ENCODE measurements at places on chromosomes 11 and 22.

- DNase-seq = no peak
These were observed 19.1 kb upstream of the ROBO3 start for GRCh38 chr11:124846070-124846673.

- DNase-seq = no peak
These were observed 33.4 kb downstream of the BCR start for GRCh38 chr22:23213581-23214334.

DNA sequence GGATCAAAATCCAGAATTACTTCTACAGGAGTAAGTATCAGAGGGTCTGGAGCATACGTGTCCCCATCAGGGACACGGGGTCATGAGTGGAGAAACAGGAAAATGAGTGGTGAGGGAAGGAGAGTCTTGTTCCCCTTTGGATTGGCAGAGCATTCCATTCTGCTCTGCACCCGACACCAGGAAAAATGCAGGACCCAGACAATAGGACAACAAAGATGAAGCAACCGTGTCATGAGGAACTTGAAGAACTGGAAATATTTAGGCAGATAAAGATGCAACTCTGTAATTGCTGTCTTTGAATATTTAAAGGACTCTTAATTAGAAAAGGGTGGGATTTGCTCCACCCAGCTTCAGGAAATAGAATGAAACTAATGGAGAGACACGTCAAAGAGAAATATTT is 89.0 kb upstream of the BLID start:
- no peak for DNase-seq

- peak; percentile 16 for DNase-seq
These were observed 60.8 kb upstream of the CCDC179 start for GRCh38 chr11:22920939-22921565.

GRCh38 chr11:128551611-128552335 is 35.6 kb downstream of the ETS1 start:
- DNase-seq = no peak

- DNase-seq = no peak
These were observed 64.6 kb downstream of the RPL27A start for GRCh38 chr11:8747173-8747572.

GRCh38 chr11:61345954-61346843 is 13.2 kb downstream of the TKFC start:
- no peak for DNase-seq

- DNase-seq = no peak
These were observed 19.2 kb upstream of the TMPRSS6 start for GRCh38 chr22:37128555-37129281.

DNA sequence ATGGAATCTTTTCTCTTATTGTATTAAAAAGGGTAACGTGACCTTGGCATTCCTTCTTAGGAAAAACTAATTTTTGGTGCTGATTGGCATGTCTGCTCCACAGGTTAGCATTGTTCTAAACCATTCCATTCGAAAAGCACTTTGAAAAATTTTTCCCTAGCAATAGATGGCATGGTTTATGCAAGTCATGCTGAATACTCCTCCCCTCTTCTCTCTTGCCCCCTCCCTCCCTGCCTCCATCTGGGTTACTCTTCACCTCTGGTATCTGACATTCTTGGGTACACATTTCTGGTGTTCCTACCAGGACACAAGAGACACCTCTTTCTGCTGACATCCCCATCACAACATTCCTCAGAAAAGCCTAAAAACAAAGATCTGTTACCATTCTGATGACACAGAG is 1.5 kb upstream of the SLC22A25 start:
- DNase-seq = no peak

DNA sequence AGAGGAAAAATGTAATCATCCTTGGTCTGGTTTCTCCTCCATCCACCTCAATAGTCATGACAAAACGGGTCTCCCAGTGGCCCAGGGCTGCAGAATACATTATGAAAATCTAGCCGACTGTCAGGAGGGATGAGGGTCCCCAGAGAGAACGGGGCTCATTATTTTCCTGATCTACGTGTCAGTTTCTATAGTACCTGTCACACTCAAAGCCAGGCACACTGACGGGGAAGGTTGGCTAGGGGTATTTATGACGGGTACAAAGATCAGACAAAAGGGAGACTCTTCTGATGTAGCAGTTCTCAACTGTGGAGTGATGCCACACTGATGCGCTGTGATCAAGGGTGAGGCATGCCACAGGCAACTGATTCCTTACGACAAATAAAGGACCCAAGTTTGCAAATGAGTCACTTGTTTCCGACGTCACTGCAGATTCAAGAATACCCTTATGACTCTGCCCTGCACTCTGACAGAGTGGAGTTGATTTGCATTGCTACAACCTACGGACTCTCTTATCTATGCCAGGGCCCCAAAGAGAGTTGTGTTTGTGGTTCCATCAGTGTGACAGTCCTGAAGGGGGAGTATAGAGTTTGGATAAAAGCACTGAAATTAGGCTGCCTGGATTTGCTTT is 188.2 kb upstream of the TBCEL start:
- no peak for DNase-seq

GRCh38 chr11:96172604-96173003 is 170.4 kb downstream of the MAML2 start:
- DNase-seq = no peak

GRCh38 chr11:84558085-84558905 is 1068.8 kb downstream of the DLG2 start:
- DNase-seq = peak; percentile 51

DNA sequence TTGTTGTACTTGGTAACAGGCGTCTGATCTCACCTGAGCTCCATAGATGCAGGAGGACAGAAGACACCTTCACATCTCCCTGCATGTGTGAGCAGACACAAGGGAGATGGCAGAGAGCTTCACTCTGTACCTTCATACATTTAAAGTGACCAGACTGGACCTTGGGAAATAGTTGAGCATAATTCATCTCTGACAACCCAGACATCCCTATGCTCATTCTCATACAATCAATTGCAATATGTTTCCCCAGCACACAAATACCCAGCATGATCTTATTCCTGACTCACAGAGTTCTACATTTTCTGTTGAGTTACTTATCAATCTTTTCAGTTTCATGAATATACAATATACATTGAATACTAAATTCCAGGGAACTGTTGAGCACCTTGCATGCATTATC is 488.2 kb upstream of the API5 start:
- no peak for DNase-seq

DNA sequence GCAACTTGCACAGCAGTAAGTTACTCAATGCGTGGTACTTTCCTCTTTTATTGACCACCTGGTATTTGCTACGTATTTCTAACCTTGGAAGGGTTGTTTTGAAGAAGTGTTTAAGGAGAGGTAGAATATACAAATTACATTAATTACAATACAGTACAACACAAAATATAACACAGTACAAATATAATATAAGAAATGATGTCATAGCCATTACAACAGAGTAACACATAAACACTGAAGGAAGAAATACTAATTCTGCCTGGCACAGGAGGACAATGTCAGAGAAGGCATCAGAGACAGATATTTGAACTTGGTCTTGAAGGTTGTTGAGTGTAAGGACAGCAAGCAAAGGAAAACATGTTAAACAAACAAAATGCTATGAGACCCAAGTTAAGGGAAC is 25.6 kb downstream of the PAK1 start:
- DNase-seq = no peak

- DNase-seq = no peak
These were observed 624.1 kb downstream of the BUD13 start for GRCh38 chr11:116148645-116149044.

DNA sequence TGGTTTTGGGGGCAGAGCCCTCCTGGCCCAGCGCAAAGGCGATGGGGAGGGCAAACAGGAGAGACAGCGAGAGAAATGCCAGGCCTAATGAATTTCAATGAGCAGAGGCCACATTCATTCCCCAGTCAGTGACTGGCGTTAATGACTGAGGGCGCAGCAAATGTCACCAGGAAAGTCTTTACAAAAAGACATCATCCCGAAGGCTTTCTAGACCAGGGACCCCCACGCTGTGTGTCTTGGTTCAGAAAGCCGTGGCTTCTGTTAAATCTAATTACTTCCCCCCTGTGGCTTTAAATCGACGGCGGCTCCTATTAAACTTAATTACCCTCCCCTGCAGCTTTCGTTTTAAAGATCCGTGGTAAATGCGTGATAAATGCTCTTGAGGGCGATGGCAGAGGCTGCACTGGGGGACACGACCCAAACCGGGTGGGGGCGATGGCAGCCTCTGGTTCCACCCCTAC is 1.6 kb upstream of the FGF19 start:
- DNase-seq = peak; percentile 89

- no peak for DNase-seq
These were observed 11.9 kb downstream of the KLHL35 start for GRCh38 chr11:75421035-75421602.

- DNase-seq = no peak
These were observed 100.5 kb downstream of the RASSF10 start for GRCh38 chr11:13109616-13110015.

DNA sequence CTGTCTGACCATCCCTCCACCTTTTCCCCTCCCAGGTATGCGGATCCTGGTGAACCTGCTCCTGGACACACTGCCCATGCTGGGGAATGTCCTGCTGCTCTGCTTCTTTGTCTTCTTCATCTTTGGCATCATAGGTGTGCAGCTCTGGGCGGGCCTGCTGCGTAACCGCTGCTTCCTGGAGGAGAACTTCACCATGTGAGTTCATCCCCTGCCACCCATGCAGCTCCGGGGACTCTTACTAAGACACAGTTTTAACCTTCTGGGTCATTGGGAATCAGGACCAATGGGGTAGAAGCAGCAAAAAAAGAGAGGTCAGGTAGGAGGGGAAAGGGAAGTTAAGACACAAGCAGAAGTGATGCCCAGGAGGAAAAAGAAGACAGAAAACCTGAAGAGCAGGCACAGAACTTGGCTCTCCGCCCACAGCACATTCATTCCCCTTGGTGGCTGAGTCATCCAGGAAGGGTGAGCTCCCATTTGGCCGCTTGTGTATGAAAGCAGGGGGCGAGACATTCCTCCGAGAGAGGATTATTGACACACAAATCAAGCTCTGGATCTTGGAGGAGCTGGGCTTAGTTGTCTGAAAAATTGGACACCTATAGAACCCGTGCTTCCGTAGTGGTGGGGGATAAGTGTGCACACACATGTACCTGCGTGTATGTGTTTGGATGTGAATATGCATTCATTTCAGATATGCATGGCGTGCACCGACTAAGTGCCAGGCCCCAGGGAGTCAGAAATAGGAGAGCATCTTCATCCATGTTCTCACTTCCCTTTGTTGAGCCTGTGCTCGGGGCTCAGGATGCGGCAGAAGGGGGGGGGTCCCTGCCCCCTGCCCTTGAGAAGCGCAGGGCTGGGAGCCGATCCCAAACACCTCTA is 64.2 kb downstream of the CACNA1I start:
- DNase-seq = no peak

GRCh38 chr11:78319453-78319955 is 98.1 kb downstream of the GAB2 start:
- DNase-seq = no peak

DNA sequence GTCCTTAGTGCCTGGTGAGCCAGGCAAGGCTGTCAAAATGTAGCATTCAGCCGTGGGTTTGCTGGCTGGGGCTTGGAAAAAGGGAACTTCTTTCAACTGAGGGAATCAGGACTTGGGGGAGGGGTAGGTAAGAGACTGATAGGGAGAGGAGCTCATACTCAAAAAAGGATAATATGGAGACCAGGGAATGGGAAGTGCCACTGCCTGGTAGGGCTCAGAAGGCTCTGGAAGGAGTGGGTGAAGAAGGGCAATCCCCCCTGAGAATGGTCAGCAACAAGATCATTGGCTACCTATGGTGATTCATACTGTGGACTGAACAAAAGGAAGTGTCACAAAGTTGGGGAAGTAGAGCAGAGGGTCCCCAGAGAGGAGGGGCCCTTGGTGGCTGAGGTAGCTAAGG is 1.9 kb downstream of the CNGA4 start:
- DNase-seq = no peak

GRCh38 chr22:44351685-44352377 is 39.1 kb upstream of the SHISAL1 start:
- no peak for DNase-seq

- DNase-seq = no peak
These were observed 208.1 kb downstream of the MYO18B start for GRCh38 chr22:25950111-25950510.

- DNase-seq = no peak
These were observed 134.0 kb downstream of the INSC start for GRCh38 chr11:15248749-15249148.

DNA sequence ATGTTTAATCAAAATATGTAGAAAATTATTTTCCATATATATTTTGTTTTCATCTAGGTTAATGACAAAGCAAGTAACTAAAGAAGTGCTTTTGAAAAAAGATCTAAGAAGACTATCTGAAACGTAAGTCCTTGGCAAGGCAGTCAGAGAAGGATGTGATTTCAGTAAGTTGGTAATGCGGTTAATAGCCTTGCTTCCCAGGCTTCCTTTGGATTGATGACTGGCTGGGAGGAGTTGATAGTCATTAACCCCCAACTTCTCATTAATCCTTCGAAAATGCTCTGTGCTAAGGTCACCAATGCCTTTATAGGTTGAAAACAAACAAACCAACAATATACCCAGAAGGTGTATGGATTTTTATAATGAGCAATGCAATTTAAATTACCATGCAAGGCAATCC is 1326.5 kb downstream of the LRRC4C start:
- no peak for DNase-seq

GRCh38 chr11:17798716-17799115 is 64.1 kb downstream of the KCNC1 start:
- no peak for DNase-seq

DNA sequence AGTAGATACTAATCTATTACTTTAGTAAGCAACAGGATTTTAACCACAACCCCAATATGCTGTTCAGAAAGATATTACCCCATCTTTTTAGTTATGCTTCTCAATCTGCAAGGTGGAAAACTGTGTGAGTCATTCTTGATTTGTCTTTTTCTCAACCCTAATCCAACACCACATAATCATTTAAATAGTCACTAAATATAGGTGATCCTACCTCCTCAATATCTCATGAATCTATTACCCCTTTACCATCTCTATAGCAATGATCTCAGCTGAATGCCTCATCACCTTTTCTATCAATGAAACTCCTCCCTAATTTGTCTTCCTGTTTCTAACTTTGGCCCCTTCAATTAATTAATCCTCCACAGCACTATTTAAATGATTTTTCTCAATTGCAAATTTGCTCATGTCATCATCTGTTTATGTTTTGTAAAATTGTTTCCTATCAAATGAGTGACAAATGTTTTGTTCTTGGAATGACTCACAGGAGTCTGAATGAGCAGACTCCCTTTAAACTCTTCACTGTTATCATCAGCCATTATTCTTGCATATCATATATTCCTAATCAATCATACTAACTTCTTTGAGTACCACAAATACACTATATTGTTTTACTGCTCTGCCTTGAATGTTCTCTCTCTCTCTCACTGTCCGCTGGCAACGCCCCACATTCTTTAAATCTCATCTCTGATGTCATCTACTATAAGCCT is 26.1 kb downstream of the SNX19 start:
- no peak for DNase-seq

DNA sequence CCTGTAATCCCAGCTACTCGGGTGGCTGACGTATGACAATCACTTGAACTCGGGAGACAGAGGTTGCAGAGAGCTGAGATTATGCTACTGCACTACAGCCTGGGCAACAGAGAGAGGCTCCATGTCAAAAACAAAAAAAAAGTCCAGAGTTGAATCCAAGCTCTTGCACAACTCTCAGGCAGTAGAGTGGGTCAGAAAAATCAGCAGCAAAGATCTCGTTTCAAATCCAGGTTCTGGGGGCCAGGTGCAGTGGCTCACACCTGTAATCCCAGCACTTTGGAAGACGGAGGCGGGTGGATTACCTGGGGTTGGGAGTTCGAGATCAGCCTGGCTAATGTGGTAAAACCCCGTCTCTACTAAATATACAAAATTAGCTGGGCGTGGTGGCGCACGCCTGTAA is 24.9 kb downstream of the CLPB start:
- no peak for DNase-seq
